ENCODE measurements at places on chromosomes 1 and 21. TPM values are rescaled to one million over a fixed set of nuclear protein-coding genes. Genes with fewer than 3 reads are reported as not detected.

GRCh38 chr1:39988618-39989343 lies 33.8 kb downstream of the MFSD2A start:
- DNase-seq, result no peak

CFHR4 gene
- polyA plus RNA-seq, result not detected

CYP2J2 gene
- polyA plus RNA-seq, result 96.4 TPM

GRCh38 chr1:31020007-31020790 lies 45.3 kb downstream of the PUM1 start:
- DNase-seq, result no peak

GRCh38 chr1:107480548-107481415 lies 339.9 kb downstream of the NTNG1 start:
- DNase-seq, result no peak

SPOCD1 gene
- 0.32 TPM for polyA plus RNA-seq

DNA sequence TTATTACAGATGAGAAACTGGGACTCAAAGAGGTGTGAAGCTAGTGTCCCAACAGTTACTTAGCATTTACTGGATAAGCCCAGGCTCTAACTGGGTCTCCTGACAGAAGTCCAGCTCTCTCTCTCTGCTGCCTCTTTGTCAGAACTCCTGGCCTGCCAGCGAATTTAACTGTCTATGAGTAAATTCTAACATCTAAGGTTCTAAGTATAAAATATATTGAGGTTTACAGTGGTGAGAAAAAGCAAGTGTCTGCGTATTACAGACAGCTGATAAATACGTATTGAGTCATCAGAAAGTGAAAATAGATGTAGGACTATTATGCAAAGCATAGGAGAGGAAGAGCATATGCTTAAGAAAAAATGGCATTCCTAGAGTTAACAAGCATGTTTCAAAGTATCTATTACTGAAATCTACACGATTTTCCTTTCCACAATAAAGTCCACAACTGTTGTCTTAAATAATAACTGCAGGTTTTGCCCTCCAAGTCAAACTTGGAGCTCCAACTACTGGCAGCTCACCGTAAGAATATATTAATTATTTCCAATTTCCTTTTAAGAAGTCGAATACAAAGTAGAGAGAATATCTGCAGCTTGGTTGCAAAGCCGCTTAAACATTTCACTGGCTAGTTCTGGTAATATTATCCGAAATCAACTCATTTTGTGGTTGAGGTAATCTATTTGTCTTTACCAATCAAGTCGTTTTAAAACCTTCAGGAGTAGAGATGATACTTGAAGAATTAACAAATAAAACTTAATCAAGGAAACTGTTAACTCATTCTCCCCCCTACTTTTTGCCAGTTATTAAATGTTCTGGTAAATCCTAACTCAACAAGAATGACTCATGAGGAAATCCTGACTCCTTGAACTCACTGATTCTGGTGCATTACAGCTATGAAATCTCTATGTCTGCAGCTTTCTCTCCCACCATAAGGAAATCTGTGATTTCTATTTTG lies 1.4 kb upstream of the RGS2 start:
- DNase-seq, result no peak

GRCh38 chr1:32773018-32773763 lies 44.0 kb downstream of the YARS1 start:
- DNase-seq, result peak; percentile 35
